Stimulated activated CD8-positive, alpha-beta memory T cell treated with anti-CD3 and anti-CD28 coated beads, Interleukin-4, amount 100 ng/mL, for 1 hour (primary cell): ENCODE measurements at places on chromosomes 2 and 18.

DNA sequence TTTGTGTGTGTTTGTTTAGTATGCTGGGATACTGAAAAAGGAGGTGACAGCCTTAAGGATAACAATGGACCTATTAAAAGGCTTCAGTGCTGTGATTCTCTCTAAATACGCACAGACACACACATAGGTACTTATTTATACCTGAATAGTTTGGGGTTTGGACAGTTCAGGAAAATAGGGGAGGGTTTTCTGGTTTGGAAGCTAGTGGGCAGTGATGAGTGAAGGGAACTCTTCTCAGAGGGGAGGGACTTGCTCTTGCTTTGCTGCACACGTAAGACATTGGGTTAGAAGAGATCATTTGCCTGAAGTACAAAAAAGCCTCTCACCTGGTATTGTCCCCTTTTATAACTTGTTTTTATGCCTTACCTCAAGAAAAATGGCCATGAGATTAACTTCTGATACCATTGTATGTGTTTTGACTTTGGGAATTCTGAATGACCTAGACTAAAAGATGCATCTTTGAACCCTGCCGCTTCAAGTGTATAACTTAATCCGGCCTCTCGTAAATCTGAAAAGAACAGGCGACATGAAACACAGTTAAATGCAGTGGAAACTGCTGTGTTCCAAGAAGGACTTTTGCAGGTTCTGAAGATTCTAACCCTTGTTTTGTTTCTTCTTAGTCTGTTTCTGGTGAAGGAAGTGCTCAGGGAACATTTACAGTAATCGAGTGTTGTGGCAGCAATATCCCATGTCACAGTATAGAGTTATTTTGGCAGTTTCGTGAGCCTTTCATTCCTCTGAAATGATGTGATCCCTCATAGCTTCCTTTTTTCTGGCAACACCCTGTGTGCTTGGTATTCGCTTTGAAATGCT, 2.5 kb downstream of the CRIM1 start:
- DNase-seq, result no peak

DNA sequence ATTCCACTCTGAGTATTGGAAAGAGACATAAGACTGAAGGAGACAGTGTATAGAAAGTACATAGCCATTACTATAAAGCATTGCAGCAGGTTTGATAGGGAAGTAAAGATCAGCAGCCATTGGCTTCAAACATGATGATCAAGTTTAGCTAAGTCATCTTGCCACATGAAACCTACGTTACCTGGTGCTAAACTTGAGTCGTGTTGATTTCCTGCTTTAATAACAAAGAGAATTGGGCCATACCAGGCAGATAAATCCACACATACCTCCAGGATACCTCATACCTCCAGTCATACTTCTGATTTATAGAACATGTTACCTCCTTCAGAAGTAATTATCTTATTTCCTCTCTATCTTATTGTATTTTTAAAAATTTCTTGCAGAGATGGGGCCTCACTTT, 10.3 kb upstream of the KYNU start:
- no peak for DNase-seq

GRCh38 chr2:64763126-64763525, 109.4 kb upstream of the SERTAD2 start:
- DNase-seq, result no peak

- DNase-seq, result no peak
Measured at GRCh38 chr18:9516437-9517064, 41.2 kb downstream of the RALBP1 start.

GRCh38 chr2:102065675-102066252, 74.0 kb downstream of the IL1R2 start:
- no peak for DNase-seq

DNA sequence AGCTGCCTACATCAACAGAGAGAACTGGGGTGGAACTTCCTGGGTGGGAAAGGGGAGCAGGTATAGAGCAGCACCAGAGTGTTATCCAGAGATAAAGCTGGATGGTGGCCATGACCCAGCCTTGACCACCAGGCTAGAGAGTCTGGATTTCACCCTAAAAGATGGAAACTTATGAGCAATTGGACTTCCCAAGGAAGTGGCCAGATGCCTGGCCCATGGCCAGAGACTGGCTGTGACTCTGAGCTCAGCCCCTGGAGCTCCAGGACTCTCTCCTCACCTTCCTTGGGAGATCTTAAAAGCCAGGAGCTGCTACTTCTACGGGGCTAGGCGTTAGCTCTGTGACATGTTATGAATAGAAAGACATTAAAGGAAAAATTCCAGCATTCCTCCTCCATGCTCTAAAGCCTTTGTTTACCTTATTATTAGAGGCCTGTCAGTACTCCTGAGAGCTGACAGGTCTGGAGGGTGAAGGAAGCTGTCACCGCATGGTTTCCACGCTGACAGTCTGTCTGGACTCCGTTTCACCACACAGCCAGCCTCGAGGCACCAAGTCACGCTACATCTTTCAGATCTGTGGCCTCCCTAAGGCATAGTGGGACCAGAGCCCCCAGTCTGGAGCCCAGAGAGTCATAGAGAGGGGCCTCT, 260.0 kb upstream of the SIX2 start:
- no peak for DNase-seq

GRCh38 chr18:54279477-54280219, 10.3 kb downstream of the POLI start:
- DNase-seq, result no peak

- no peak for DNase-seq
Measured at GRCh38 chr2:159933727-159934049, 128.7 kb downstream of the PLA2R1 start.

- DNase-seq, result no peak
Measured at GRCh38 chr2:99956232-99957030, 186.0 kb downstream of the AFF3 start.

DNA sequence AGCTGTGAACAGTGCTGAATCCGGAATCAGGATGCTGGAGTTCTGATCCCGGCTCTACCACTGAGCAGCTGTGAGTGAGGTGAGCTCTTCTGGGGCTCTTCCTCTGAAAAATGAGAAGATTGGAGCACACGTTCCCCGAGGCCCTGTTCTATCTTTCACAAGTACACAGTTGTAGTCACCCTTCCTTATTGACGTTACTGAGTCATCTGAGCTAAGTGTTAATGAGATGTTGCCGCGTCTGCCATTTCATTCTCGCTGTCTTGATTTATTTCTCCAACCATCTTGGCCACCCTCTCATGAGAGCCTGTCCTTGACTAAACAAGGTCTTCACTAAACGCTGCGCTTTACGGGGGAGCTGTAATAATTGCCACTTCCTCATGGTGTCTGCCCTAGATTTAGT, 31.9 kb upstream of the EFR3B start:
- DNase-seq, result no peak

DNA sequence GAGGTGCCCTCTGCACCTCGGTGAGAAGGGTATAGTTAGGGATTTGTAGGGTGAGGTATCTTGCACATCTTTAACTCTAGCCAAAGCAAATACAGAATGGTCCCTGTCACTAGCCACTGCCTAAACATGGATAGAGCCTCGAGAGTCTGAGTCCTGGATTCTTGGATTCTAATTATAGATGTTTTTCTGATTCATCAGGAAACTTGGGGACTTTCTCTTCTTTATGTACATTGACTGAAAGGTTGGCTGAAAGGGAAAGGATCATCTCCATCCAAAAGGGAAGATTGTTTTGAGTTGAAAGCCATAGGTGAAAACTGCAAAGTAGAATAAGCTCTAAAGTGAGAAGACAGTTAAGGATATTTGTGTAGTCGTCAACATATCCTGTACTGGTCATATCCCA, 8.2 kb downstream of the STK36 start:
- no peak for DNase-seq

DNA sequence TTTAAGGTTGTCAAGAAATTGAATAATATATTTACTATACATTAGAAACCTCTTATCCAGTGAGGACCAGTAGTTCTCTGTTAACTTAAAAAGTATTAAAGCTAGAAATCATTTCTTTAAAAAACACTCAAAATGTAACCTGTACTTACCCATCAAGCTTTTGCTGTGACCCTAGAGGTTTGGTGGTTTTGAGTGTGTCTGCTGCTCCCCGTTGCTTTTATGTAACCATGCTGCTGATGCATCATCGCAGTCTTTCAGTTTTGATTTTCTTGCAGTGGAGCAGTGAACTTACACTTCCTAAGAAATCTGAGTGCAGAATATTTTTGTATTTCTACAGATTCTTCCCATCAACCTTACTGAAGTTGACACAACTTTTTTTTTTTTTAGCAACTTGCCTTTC, 34.2 kb downstream of the MRPS9 start:
- no peak for DNase-seq

- DNase-seq, result no peak
Measured at GRCh38 chr2:221549143-221549542, 23.0 kb downstream of the EPHA4 start.

DNA sequence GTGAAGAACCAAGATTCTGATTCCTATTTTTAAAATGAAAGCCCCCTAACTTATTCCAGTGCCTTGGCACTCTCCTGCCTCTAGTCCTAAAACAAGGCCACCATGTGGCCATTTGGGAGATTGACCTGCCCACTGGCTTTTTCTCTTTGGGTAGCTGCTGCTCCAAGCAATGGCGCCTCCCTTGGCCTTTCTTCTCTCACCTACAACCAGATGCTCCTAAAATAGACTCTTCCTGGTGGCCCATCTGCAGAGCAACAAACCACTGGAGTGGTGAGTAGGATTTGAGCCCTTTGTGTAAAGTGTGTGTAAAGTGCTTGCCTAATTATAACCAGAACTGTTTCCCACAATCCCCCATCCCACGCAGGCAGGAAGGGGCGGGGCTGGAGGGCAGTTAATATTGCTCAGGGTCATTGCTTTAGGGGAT, 114.2 kb downstream of the FHOD3 start:
- no peak for DNase-seq

GRCh38 chr2:106851087-106851874, 34.7 kb downstream of the ST6GAL2 start:
- DNase-seq, result no peak

- DNase-seq, result no peak
Measured at GRCh38 chr2:85648619-85649018, 19.4 kb downstream of the SFTPB start.

DNA sequence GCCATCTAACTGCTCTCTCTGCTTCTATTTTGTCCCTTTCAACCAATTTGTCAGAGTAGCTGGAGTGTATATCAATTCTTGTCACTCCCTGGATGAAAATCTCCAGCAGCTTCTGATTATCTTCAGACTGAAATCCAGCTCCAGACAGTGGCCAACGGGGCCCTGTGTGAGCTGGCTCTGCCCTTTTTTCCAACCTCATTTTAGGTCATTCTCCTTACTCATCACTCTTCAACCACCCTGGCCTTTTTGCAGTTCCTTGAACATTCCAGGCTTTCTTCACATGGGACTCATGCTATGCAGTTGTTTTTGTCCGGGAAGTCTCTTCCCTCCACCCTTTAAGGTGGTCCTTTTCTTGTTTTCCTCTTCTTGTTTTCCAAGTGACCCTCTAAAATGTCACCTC, 15.4 kb upstream of the FAP start:
- DNase-seq, result no peak

DNA sequence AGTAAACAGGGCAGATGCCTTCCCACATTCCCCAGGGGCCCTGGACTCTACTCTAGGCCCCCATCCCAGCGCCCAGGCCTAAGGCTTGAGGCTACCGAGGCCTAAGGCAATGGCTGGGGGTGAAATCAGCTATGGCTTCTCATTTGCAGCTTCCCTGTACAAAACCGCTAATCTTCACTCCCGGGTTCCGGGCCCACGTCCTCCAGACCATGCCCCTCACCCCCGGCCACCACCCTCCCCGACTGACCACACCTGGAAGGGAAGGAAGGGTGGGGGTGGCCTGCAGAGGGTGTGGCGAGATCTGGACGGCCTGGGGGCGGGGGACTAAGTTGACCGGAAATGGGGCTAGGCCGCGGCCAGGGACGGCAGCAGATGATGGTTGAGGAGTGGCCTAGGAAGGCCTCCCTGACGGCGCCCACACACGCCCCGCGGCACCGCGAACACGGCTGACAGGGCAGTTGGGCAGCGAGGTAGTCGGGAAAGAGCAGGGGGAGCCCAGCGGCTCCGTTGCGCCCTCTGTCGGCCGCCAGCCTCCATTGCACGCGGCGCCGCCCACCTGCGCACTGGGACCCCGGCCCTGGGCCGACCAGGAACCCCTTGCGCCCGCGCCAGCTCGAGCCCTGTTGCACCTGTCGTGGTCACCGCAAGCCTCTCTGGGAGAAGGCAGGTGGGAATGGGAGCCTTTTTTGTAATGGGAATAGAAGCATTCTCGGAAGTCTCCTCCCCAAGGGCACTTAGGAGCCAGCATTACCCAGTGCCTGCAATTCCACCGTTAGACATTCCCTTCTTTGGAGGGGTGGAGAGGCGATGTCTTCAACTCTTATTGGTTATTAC, 117.1 kb upstream of the STPG4 start:
- DNase-seq, result peak; percentile 28

DNA sequence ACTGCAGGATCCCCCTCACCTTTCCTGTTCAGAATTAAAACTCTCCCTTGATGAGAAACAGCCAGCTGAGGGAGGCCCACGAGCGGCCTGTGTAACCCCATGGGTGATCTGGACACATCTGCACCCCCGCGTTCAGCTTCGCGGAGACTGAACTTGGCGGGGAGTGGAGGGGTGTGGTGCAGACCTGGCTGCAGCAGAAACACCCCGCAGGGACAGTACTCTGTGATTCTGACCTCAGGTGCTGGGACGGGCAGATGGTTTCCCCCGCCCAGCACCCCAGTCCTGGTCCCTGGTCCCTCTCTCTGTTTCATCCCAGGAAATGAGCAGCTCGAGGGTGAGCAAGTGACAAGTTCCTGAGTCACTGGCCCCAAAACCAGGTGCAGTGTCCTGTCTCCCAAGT, 41.2 kb downstream of the GBX2 start:
- DNase-seq, result no peak

DNA sequence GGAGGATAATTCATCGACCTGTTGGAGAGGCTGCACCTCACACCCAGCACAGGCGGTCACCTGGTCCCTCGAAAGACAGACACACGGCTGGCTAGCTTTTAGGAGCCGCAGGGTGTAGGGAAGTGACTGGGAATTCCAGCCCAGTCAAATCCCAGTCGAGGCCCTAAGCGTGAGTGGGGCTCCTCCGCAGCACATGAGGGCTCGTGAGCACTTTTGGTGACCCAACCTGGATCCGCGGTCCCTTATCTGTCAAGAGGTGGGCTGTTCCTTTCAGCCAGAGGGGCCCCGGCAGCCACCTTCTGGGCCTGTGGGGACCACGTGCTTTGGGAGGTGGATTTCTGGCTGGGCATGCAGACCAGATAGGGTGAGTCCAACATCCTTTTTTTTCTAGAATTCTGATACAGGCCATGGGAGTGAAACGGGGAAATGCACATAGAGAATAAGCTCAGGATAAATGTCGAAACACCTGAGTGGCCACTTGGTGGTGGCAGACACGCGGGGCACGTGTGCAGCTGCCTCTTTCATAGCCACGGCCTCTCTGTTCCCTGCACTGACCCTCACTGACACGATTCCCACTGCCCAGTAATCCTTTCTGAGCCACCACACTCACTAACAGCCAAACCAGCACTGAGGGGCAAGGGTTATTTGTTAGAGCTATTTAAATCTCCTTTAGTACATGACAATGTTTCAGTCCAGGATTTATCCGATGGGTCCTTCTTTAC, 148.4 kb upstream of the PXDN start:
- no peak for DNase-seq
